ENCODE measurements at places on chromosomes 3 and 15.
A peak's percentile ranks its signal among the peaks of the same experiment; 100 is the strongest.

DNA sequence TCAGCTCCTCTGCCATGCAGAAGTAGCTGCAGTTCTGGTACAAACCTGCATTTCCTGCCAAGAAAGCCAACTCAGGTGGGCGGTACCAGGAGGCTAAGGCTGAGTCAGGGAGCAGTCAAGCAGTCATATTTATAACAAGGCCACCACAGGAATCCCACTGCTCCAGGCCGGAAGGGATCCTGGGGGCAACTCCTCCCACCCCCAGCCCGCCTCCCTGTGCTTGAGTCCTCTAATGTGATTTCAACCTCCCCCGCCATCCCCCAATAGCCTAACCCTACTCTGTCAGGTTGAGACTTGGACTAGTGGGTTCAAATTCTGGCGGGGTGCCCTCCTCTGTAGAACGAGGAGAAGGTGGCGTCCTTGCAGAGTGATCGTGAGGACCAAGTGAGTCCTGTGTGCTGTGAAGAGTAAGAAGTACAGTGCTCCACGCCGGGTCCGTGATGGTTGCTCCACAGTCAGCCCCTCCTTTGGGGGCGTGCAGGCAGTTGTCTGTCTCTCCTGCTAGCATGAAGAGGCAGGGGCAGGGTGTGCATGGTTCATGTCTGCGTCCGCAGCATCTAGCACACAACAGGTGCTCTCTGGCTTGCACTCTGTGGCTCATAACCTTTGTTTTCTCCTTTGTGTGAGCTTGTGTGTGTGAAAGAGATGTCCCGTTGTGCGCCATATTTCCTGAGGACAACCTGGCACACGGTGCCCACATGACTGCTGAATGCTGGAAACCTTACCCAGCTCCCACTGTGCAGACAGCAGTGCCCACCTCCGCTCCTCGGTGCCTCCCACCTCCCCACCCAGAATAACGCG, 78.3 kb downstream of the SMAD6 start:
- DNase-seq, result no peak

DNA sequence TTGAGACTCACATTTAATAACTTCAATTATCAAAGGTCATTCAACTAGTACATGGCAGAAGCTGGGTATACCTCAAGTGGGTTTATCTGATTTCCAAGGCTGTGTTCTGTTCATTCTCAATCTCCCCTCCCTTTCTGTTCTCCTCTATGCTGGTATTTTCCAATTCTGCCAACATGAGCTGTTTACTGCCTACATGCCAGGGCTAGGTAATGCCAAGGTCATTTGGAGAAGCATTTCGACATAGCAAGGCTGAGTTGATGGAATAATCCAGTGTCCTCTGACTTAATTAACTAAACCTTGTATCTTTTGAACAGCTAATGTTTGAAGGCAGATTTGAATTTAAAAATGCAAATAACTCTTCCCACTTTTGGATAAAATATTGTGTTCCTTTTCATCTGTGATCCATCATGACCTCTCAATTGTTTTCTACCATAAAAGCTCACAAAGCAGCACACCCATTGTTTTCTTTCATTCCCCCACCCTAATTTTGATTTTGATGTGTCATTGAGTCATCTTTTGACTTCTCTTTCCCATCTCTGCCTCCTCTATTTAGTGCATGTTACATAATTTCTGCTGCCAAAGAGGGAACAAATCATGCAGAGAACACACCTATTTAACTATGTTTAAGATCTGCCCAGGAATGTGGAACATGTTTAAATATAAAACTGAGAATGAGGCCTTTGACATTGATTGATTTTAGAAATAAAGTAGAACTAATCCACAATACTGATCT, 308.8 kb upstream of the NR2E3 start:
- no peak for DNase-seq

DNA sequence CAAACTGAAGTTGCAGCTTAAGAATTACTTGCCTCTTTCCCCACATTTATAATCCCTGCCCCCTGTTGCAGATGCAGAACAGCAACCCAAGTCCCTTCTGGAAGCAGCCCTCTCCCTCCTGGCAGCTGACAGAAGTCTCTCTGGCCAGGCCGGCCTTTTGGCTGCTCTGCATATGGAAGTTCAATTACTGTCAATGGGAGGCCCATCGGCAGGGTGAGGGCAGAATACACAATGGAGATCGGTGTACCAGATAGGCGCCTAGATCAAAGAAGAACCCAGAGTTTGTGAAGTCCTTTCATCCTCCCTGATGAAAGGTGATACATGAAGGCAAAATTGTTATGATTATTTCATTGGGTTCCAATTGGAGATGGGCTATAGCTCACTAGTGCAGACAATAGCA, 327.9 kb upstream of the CTNNB1 start:
- DNase-seq, result no peak

- DNase-seq, result no peak
Observed at GRCh38 chr3:105351821-105352220, 14.9 kb upstream of the ALCAM start.

DNA sequence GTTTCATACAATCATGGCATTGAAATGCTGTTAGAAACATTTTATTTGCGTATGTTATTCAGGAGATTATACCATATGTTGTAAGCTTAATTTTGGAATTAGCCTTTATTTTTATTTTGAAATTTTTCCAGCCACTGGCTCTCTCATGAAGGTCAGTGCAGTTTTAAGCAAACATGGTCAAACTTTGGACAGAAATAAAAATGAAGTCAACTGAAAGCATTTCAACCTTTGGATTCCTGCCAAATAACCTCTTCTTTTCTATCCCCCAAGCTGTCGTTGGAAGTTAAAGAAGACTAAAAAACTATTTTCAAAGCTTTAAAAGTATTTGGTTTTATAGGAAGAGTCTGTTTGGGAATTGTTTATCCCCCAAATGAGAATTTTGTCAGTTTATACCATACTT, 846.6 kb downstream of the MCTP2 start:
- DNase-seq, result no peak

DNA sequence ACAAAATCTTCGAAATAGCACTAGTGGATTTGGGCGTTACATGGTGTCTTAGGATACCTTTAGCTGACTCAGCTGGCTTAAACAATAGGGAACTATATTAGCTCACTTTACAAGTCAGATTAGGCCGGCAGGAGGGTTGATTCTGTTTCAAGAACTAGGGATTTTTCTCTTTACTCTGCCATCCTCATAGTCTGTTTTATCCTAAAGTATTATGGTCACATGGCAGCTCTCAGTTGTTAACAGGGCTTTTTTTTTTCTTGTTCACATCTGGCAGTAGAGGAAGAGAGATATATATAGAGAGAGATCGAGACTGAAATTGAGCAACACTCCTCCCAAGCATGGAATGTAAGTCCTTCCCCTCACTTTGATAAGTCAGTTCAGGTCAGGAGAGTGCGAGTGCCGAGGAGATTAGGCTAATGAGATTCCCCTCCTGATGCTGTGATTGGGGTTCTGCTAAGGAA, 32.9 kb downstream of the CHP1 start:
- DNase-seq, result no peak

GRCh38 chr15:44734839-44735481, 1.4 kb upstream of the TRIM69 start:
- no peak for DNase-seq

- DNase-seq, result no peak
Observed at GRCh38 chr15:27254055-27254454, 283.1 kb downstream of the GABRG3 start.

DNA sequence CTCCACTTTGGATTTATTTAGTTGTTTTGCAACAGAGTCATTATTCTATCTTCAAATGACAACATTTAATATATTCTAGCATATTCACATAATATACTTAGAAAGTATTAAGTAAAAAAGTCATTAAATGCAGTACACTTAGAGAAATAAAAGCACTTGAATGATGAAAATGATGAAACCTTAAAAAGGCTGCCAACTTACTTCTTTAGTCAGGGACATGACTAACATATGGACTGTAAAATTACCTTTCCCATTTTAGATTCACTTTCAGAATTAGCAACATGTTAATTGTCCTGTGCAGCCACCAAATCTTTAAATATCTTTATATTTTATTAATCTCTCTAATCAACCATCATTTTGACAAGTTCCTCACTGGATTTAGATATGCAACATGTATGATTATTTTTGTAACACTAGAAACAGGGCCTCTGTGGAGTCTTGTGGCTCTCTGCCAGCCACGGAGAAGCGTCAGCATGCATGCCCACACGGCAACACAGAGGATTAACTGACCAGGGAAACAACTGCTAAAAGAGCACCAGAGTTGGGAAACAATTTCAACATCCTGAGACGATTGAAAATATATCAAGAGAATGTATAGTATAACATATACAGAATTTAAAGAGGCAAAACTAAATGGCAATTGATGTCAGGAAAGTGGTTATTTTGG, 95.7 kb downstream of the ANO10 start:
- no peak for DNase-seq

DNA sequence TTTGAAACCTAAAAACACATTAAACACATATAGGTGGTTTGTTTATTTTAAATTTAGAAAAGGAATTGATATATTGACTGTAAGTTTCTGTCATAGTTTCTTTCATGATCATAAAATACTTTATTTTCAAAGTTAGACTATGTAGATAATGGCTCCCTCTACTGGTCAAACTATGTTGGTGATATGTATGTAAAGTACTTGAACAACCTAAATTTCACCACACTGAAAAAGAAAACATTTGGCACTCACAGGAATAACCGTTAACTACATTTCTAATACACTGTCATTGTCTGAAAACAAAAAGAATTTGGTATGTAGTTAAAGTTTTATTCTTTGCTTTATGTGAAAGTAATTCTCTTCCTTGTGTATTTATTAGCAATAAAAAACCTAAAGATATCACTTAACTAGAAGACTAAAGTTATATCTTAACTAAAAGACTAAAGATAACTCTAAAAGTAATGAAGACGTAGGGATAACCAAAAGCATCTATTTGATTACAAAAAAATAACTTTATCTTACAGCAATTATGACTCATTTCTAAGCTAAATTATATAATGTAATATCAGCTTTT, 427.5 kb downstream of the VGLL3 start:
- no peak for DNase-seq

DNA sequence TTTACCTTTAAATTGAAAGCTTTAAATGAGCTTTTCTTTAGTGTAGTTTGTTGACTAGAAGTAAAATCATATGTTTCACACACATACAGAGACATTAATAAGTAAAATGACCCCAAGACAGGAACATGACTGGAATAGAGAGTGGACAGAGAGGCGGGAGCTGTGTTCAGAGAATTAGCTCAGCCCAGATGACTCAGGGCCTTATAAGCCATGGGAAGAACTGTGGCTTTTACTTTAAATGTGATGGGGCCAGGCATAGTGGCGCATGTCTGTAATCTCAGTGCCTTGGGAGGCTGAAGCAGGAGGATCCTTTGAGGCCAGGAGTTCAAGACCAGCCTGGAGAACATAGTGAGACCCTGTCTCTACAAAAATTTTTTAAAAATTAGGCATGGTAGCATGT, 26.7 kb downstream of the SACM1L start:
- no peak for DNase-seq

GRCh38 chr15:70584838-70585706, 178.3 kb downstream of the UACA start:
- DNase-seq, result no peak

GRCh38 chr3:43872901-43873300, 182.2 kb downstream of the ABHD5 start:
- DNase-seq, result no peak

GRCh38 chr3:113896930-113897329, 50.9 kb upstream of the ZDHHC23 start:
- DNase-seq, result no peak

- DNase-seq, result no peak
Observed at GRCh38 chr3:4355401-4356219, 52.4 kb downstream of the SETMAR start.

- no peak for DNase-seq
Observed at GRCh38 chr3:81199587-81199986, 561.9 kb downstream of the GBE1 start.

DNA sequence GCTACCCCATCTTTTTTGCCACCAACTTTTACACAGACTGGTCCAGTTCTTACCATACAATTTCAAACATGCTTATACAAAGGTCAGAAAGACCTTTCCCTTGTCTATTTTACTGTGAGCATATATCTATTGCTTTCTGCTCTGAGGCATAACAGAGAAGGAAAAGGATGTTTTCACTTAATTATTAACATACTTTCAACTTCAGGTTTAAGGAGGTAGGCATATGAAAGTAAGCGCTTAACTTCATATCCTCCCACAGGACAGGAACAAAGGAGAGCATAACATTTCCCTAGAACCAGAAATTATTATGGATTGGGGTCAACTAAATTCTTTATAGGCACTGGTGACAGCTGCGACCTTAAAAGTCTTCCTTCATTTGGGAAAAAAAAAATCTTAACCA, 1.1 kb downstream of the MYEF2 start:
- DNase-seq, result no peak

- no peak for DNase-seq
Observed at GRCh38 chr3:95297581-95297980, 1234.7 kb downstream of the NSUN3 start.

- no peak for DNase-seq
Observed at GRCh38 chr3:5729852-5730251, 542.3 kb downstream of the EDEM1 start.

GRCh38 chr3:59839810-59840515, 790.1 kb upstream of the CFAP20DC start:
- no peak for DNase-seq

DNA sequence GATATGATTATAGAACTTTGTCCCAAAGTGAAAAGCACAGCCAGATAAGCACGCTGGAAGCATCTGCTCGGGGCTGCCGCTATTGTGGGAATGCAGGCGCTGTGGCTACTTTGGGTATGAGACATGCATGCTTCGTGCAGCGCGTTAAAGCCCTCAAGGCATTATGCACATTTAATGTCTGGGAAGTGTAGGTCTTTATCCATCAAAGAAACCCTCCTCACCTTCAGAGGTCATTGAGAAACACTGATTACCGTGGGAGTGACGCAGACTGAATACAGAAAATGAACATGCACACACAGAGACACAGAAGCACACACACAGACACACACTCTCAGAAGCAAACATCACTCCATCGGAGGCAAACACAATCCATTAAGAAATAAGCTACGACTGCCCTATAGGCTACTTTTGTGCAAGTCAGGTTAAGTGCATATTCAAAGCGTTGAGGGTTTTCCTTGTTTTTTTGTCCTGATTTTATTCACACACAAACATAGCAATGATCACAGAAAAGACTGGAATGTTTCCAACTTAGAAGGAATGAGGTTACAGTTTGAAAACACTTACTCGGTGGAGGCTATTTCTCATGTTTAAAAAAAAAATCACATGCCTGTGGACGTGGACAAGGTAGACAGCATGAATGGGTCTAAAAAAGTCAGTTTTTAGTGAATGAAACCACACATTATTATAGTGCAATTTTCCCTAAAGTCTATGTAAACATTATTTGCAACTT, 68.5 kb downstream of the PLCH1 start:
- DNase-seq, result peak; percentile 3
